AG09309 (cell line): ENCODE measurements at places on chromosomes 6 and 20.
A peak's percentile ranks its signal among the peaks of the same experiment; 100 is the strongest.

GRCh38 chr20:23078351-23079015 is 7.6 kb downstream of the CD93 start:
- DNase-seq = no peak

- no peak for DNase-seq
These were observed 124.0 kb upstream of the ECI2 start for GRCh38 chr6:4259391-4259790.

DNA sequence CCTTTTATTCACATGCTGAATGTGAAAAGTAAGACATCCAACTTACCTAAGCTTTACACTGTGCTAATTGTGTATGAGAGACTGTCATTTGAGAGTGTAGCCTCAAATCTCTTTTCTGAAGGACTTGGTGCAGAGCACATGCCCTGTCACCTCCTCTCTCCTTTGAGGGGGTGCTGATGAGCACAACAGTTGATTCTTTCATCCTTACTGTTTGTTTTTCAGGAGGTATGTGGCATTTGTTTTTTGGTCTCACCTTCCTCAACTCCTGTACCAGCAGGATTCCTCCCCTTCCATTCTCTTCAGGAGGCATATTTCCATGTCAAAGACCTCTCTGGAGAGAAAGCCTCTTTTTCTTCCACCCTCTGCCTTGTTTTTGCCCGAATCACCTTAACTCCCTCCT is 252.6 kb upstream of the CITED2 start:
- no peak for DNase-seq

- DNase-seq = no peak
These were observed 20.3 kb downstream of the PHIP start for GRCh38 chr6:79057746-79058145.

GRCh38 chr6:56345376-56345995 is 98.1 kb upstream of the COL21A1 start:
- DNase-seq = no peak

DNA sequence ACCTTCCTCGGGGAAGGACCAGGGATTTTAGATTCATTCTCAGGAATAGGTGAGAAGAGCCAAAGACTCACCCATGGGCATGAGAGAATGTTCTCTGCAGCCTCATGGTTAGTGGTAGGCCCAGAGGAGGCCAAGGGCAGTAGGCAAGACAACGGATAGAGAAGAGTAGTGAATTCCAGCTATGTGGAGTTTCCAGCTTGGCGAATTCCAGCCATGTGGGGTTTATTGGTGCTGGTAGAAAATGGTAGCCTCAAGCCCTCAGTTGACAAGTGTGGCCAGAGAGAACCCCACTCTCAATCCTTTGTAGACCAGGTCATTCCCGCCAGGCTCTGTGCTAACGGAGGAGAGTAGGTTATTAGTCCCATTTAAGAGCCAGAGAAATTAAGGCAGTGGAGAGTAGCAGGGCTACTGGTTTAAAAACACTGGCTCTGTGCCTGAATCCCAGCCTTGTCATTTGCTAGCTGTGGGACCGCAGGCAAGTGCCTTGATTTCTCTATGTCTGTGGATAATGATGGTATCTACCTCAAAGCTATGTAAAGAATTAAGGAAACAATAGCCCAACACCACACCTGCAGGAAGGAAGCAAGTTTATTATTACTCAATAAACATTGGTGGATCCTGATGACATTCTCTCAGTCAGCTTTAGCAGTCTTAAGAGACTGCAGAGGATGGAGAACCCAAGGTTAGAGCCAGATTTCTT is 2.0 kb upstream of the SLC9A8 start:
- DNase-seq = no peak

DNA sequence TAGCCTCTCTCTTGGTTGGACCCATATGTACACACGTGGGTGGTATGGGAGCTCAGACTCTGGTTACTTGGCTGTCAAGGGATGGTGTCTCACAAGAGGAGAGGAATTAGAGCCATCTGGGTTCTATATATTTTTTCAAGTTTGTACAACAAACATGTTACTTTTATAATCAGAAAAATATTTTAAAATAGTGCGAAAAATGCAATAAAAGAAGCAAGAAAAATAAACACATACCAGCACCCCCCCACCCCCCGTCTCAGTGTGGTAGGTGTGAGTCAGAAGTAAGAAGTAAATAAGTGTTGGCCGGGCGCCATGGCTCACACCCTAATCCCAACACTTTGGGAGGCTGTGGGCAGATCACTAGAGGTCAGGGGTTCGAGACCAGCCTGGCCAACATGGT is 2.1 kb upstream of the TIAM2 start:
- DNase-seq = no peak

DNA sequence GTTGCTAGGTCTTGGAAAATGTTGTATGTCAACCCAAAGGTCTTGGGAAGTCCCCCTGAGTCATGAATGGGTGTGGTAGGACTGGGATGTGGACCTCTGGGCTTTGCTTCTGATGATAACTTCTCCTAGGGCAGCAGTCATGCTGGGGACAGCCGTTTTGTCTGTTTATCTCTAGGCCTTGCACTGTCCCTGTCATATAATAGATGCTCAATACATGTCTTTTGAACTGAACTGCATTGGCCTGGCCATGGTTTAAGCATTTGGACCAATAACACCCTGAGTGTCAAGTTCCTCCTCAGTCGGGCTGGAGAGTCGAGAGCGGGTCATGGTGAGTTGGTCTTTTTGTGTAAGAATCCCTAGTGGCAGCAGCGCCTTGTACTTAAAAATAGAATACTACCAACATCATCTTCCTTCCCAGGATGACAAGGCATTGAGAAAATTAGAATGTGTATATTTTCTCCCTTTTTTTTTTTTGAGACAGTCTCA is 43.1 kb downstream of the E2F3 start:
- DNase-seq = no peak

DNA sequence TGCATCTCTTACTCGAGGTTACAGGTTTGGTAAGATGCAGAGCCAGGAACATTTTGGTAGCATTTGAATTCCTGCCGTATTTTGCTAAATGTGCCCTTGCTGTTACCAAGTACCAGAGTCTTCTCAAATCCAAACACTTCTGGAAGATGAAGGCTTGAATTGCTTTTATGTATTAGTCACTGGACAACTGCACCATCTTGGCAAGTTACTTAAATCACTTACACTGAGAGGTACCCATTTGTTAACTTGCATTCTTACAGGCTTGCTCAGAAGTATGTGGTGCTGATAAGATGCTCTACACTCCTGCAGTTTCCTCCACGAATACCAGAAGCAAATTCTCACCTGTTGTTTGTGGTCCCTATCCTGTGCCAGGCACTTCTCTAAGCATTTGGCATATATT is 12.7 kb downstream of the IL22RA2 start:
- DNase-seq = peak; percentile 17

- peak; percentile 47 for DNase-seq
These were observed 1252.8 kb upstream of the GJE1 start for GRCh38 chr6:140879946-140880345.

- no peak for DNase-seq
These were observed 179.2 kb downstream of the PRL start for GRCh38 chr6:22117631-22118030.

DNA sequence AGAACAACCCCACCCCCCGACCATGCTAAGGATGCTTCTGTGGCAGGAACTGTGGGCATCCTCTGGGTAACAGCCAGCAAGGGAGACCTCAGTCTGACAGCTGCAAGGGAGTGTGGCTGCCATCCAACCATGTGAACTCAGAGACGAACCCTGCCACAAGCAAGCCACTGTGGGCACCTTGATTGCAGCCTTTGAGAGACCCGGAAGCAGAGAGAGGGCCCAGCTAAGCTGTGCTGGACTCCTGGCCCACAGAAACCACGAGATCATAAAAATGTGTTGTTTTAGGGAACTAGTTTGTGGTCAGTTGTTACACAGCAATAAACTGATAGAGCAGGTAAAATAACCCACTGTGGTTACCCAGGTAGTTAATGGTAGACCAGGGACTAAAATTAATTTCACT is 414.6 kb downstream of the CDH26 start:
- DNase-seq = no peak

DNA sequence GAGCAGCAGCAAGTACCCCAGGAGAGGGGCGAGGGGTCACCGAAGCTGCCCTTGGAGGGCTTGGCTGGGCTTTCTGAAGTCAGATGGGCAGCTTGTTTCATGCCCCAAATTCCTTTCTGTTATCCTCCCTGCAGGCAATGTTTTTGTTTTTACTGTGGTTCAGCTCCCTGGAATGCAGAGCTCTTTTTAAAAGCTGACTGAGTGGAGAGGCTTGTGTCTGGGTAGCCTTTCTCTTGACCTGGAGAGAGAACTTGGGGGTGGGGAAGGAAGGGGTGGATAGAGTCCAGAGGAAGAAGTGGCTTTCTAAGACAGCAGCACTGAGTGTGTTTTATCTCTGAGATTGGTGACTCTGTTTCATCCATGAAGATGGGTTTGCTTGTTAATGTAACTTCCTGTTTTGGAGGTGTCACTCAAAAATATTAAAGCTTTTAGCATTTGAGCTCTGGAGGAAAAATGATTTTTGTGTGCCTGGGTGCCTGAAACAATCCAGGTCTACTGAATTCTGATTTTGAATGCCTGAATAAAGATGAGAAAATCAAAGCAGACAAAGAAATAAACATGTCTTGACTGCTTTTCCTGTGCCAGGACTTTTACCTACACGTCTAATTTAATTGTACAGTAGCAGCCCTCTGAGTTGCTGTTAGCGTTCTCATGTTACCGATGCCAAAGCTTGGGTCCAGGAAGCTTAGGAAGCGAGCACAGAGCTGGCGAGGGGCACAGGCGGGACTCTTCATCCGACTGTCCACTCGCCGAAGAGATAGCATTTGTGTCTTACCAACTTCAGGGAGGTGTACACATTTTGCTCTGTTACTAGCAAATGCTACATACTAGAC is 78.2 kb upstream of the EEF1E1 start:
- DNase-seq = peak; percentile 46

DNA sequence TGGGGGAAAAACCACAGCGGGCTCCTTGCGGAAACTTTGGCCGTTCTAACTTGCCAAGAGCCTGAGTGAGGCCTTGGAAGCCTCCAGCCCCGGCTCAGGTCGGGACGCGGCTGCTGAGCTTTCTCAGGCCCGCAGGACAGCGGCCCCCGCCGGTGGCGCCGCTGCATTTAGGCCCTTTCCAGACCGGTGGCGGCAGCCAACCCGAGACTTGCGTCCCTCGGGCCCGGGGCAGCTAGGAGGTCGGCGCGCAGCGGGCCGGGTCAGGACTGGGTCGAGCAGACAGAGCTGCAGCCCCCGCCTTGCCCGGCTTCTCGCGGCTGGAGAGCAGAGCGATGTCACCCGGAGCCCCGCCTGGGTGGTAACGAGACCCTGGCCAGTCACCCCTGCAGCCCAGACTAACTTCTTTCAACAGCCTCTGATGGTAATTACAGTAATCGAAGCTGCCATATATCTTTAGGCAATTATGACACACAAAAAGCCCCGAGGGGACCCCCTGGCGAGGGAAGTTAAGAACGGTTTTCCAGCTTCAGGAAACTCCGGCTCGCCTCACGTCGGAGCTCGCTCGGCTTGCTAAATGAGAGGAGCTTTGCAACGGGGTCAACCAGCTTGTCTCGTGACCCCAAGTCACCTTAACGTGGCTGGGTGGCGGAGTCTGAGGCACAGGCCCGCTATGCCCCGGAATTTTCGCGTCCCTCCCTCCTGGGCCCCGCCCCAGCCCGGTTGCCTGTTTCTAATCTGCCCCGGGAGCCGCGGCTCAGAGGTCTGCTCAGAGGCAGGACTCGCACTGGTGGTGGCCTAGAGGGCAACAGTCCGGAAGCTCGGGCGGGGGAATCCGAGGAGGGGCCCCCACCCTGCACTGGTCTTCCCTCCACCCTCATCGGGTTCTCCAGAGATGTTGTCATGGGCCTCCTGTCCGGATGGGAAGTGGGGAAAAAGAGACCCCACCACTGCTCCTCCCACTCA is 3.0 kb downstream of the NR2E1 start:
- DNase-seq = no peak

DNA sequence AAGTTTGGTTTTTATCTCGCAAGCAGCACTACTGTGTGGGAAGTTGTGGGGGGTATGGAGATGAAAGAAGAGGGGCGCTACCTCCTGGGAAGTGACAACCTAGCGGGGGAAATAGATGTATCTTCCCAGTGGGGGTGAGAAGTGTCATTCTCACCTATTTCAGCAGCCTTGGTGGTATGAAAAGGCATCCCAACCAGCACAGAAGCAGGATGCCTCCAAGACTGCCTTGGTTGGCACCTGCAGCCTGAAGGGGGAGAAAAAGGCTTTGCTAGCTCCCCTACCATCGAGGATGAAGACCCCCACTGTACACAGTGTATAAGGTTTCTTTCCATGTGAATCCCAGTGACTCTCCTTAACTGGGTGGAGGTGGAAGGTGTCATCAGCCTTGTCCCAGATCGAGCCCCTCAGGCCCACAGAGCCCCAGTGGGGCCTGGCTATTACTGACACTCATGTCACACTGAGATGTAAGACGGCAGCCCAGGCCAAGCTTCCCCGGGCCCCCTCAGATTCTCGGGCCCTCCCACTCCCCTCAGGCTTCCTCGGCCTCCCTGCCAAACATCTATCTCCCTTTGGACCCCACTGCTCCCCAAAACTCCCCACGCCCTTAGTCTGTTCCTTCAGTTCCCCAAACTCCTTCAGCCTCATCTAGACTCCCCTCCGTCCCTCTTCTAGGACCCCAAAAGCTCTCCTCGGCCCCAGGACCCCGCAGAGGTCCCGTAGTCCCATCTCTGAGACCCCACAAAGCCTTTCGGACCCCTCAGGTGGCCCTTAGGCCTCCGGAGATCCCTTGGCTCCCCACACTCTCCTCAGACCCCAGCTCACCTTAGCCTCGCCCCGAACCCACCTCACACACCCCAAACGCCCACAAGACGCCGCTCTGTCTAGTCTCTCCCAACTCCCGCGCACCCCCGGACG is 688 bp downstream of the COMMD7 start:
- no peak for DNase-seq

DNA sequence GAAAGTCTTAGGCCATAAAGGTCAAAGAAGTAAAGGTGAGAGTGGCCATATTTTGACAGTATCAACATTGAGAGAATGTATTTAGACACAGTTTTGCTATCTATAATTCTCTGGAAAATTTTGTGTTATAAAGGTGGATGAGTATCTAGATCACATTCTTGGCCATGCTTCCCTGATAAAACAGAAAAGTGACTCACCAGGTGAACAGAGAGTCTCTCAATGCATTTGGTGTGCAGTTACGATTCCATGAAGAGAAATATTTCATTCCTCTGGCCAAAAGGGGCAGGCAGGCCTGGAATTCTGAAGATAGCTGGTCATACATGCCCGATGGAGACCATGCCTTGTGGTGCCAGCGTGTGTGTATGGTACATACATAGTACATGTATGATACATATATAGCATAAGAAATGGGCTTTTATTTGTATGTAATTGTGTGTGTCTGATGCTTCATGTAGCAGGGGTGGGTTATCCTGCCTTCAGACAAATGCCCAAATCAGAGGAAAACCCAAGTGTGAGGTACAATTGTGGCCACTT is 164.0 kb downstream of the SOBP start:
- DNase-seq = no peak

- no peak for DNase-seq
These were observed 277.7 kb downstream of the ADGB start for GRCh38 chr6:146876271-146877151.

- DNase-seq = no peak
These were observed 21.8 kb upstream of the TMEM170B start for GRCh38 chr6:11515763-11516162.

- DNase-seq = no peak
These were observed 5.2 kb downstream of the CDYL start for GRCh38 chr6:4781426-4781825.
